ENCODE measurements at places on chromosomes 4 and X. TPM values are rescaled to one million over a fixed set of nuclear protein-coding genes. Genes with fewer than 3 reads are reported as not detected.

DNA sequence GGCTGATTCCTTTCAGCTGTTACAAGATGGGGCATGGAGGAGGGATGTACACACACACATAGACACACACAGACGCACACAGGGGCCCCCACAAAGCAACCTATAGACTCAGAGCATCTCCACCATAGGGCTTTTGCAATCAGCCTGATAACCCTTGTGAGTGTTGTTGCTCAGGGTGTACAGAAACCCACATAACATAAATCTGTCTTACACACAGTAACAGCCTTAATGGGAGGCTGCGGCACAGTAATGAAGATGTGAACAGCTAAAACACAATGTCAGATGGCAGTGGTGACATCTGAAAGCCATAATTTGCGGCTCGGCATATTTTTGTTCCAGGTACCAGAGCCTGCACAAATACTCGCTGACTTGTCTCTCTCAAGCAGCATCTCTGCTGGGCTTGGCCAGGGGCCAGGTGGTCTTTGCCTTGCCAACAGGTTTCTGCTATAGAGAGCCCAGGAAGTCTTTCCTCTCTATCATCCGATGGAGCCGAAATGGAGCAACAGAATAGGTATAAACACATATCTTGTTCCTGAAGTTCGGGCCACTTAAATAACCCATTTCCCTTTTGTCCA, 357.2 kb upstream of the GATB start:
- no peak overlapping the region for H3K4me3 ChIP-seq
- no peaks in the 10 kb centered on the region for H3K4me1 ChIP-seq
- DNase-seq: no peak
- peaks cover 23% of the 10 kb centered on the region for H3K27me3 ChIP-seq
- H3K36me3 ChIP-seq: no peaks in the 10 kb centered on the region

HS6ST2 gene
- 23.6 TPM for total RNA-seq

DNA sequence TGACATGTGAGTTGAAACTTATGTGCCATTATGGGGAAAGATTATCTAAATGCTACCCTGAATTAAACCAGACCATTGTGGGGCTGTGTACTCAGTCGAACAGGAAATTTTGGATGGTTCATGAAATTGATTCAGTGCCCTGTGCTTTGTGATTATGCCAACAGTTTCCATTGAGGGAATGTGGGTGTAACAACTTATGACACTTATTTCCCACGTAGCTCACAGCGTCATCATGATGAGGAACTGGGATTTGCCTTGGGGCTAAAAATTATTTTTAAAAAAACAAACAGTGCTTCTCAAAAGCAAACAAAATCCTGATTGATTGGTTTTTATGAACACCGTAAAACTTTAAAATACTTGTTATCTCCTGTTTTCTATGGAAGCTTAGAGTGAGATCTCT, 8.3 kb upstream of the CLTRN start:
- peaks cover 19% of the 10 kb centered on the region for H3K4me1 ChIP-seq
- no peaks in the 10 kb centered on the region for H3K36me3 ChIP-seq
- no peak overlapping the region for H3K4me3 ChIP-seq
- H3K27me3 ChIP-seq: no peaks in the 10 kb centered on the region
- DNase-seq: no peak

CLCN4 gene
- total RNA-seq: 15.2 TPM

DNA sequence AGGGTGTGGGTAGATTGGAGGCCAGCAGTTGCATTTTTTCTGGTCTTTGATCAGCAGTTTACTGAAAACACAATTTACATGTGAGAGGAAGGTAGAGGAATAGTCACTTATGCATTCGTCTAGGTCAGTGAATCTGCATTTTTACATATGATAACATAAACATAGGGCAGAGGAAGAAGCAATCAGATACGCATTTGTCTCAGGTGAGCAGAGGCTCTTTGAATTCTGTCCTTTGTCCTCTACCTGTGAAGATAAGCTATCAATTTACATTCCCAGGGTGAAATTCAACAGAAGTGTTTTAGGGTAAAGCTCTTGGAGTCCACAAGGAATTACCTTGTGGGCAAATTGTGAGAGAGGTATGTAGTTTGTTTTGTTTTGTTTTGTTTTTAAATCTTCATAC, 306.5 kb downstream of the MAGEB5 start:
- peaks cover 26% of the 10 kb centered on the region for H3K4me1 ChIP-seq
- H3K4me3 ChIP-seq: no peak overlapping the region
- no peaks in the 10 kb centered on the region for H3K27me3 ChIP-seq
- DNase-seq: no peak
- H3K27ac ChIP-seq: peak overlapping the region; percentile 42

GRCh38 chrX:65987811-65988210, 52.1 kb downstream of the VSIG4 start:
- no peak overlapping the region for H3K27ac ChIP-seq
- H3K36me3 ChIP-seq: no peaks in the 10 kb centered on the region
- no peak for DNase-seq
- no peaks in the 10 kb centered on the region for H3K27me3 ChIP-seq

DNA sequence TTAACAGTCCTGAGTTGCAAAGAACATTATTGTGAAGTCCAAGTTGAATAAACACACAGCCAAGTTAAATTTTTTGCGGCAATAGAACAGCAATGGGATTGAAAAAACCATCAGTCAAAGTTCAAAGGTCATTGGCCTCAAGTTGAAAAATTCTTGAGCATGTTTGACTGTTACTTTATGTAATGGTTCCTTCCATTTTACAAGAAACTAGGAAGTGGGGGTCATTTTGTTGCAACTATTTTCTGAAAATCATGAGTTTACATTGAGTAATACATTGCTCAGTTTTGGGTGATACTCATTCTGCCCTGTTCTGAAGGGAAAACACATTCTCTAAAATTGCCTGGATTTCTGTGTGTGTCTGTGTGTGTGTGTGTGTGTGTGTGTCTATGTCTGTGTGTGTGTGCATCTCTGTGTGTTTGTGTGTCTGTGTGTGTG, 5.2 kb upstream of the IRF2 start:
- no peaks in the 10 kb centered on the region for H3K27me3 ChIP-seq
- no peak overlapping the region for H3K4me3 ChIP-seq
- no peak overlapping the region for H3K27ac ChIP-seq
- DNase-seq: no peak
- H3K36me3 ChIP-seq: no peaks in the 10 kb centered on the region
- H3K4me1 ChIP-seq: peaks cover 18% of the 10 kb centered on the region

- no peak overlapping the region for H3K4me3 ChIP-seq
- no peak for DNase-seq
- H3K4me1 ChIP-seq: no peaks in the 10 kb centered on the region
- H3K27ac ChIP-seq: no peak overlapping the region
- H3K36me3 ChIP-seq: no peaks in the 10 kb centered on the region
Observed at GRCh38 chr4:60463857-60464502, 736.1 kb upstream of the ADGRL3 start.

- H3K36me3 ChIP-seq: peaks cover 6% of the 10 kb centered on the region
- no peak overlapping the region for H3K27ac ChIP-seq
Observed at GRCh38 chrX:16310326-16310725, 143.0 kb downstream of the MAGEB17 start.

LRRC66 gene
- 0.58 TPM for total RNA-seq

DNA sequence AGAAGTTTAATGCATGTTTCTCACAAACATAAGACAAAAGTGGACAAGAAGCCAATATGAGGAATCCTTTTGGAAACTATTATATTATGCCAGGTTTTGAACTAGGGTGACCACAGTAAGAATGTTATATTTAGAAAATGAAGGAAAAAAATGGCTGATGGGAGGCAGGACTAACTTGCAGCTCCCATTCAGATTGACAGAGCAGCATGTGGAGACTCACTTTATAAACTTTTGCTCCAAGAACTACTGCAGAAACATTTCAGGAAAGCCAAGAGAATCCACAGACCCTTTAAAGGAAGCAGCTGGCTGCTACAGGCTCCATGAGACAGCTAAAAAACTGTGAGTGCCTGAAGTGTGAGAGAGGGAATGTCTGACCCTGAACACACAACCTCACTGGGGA, 738.6 kb upstream of the GRIA3 start:
- no peak overlapping the region for H3K4me3 ChIP-seq
- H3K4me1 ChIP-seq: no peaks in the 10 kb centered on the region
- DNase-seq: no peak
- H3K36me3 ChIP-seq: peaks cover 1% of the 10 kb centered on the region
- H3K27me3 ChIP-seq: no peaks in the 10 kb centered on the region
- H3K27ac ChIP-seq: no peak overlapping the region

- no peak overlapping the region for H3K4me3 ChIP-seq
- no peak overlapping the region for H3K27ac ChIP-seq
- H3K36me3 ChIP-seq: no peaks in the 10 kb centered on the region
Observed at GRCh38 chr4:67365661-67366245, 179.6 kb downstream of the CENPC start.

TMEM271 gene
- not detected for total RNA-seq

GRCh38 chrX:150680974-150681373, 12.2 kb upstream of the MTMR1 start:
- no peaks in the 10 kb centered on the region for H3K4me1 ChIP-seq
- no peak for DNase-seq
- H3K27ac ChIP-seq: no peak overlapping the region
- H3K36me3 ChIP-seq: no peaks in the 10 kb centered on the region
- H3K27me3 ChIP-seq: peaks cover 10% of the 10 kb centered on the region
- H3K4me3 ChIP-seq: no peak overlapping the region

DNA sequence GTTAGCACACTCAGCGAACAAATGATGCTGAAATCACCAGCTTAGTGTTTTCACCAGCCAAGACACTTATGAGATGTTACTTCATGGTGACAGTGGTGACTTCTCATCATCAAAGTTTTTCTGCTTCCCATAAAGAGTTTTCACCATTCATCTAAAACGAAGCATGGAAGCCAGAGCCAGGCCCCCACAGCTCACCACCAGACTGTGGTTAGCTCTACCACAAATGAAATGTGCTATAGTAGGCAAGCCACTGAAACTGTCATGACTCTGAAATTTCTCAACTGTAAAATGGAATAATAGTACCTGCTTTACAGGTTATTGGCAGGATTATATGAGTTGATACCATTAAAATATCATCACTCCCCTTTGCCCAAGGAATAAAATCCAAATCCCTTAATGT, 56.4 kb upstream of the HHIP start:
- H3K36me3 ChIP-seq: no peaks in the 10 kb centered on the region
- peaks cover 3% of the 10 kb centered on the region for H3K27me3 ChIP-seq
- DNase-seq: no peak

DNA sequence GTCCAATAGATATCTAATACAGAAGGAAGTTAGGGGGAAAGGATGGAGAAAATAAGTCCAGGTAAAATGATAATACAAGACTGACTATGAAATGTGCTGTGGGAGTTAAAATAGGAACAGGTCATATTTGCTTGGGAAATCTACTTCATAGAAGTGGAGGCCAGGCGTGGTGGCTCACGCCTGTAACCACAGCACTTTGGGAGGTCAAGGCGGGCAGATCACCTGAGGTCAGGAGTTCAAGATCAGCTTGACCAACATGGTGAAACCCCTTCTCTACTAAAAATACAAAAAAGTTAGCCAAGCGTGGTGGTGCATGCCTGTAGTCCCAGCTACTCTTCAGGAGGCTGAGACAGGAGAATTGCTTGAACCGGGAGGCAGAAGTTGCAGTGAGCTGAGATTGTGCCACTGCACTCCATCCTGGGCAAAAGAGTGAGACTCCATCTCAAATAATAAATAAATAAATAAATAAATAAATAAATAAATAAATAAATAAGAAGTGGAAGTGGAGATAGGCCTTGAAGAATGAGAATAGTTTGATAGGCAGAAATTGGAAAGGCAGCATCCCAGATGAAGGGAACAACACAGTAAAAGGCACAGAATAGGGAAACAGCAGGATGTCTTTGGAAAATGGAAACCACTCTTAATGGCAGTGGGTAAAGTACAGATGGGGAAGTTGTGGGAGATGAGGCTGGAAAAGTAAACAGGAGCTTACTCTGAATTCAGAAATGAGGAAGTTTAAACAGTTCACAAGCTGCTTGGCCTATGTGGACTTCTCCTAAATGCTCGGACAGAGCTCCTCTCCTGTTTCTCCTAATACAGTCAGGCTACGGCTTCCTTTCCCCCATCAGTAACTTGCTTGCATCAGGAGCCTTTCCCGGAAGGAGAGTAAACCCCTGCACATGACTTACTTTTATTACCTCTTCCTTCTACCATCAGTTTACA, 15.1 kb upstream of the GK start:
- H3K27ac ChIP-seq: no peak overlapping the region
- H3K4me1 ChIP-seq: no peaks in the 10 kb centered on the region
- H3K27me3 ChIP-seq: no peaks in the 10 kb centered on the region
- H3K36me3 ChIP-seq: no peaks in the 10 kb centered on the region
- no peak for DNase-seq

DNA sequence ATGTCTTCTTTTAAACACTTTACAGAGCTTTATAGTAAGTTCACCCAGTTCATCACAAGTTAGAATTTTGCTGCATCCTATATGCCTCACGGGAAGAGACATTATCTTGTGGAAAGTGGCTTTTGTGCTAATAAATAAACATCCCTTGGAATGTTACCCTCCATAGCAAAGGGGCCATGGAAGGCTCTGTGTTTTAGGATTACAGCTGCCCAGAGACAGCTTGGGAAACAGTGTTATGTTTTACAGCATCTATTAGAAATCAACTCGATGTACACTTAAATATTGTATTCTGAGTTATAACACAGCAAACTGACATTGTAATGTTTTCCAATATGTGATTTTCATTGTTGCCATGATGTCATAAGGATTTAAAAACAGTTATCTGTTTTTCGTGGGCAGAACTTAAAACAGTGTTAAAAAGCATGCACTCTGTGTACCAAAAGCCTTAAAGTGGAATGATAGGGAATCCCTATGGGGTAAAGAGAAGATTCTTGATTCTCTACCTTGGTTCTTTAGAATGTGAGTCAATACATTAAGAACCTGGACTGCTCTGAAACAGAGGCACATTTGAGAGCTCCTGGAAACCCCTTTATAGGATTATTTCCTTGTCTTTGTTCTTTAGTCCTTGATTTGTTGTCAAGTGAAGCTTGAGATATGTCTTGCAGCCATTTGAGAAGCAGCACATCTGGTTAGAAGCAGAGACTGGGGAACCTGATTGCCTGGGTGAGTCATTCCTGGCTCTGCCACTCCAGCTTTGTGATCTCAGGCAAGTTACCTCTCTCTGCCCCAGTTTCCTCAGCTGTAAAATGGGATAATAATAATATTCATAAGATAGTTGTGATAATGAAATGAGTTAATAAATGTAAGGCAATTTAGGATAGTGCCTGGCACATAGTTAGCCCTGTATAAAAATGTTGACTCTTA, 41.6 kb downstream of the ARHGAP10 start:
- H3K4me3 ChIP-seq: no peak overlapping the region
- peaks cover 30% of the 10 kb centered on the region for H3K4me1 ChIP-seq
- DNase-seq: no peak
- no peaks in the 10 kb centered on the region for H3K27me3 ChIP-seq

All from progenitor cell of endocrine pancreas (in vitro differentiated cells).